Suppressor macrophage (primary cell): ENCODE measurements at places on chromosomes 6 and 20.
A peak's percentile ranks its signal among the peaks of the same experiment; 100 is the strongest.

GRCh38 chr6:74320074-74320473 lies 624.1 kb downstream of the CD109 start:
- no peak for DNase-seq

GRCh38 chr6:106360989-106361430 lies 493 bp downstream of the CRYBG1 start:
- DNase-seq, result peak; percentile 51

DNA sequence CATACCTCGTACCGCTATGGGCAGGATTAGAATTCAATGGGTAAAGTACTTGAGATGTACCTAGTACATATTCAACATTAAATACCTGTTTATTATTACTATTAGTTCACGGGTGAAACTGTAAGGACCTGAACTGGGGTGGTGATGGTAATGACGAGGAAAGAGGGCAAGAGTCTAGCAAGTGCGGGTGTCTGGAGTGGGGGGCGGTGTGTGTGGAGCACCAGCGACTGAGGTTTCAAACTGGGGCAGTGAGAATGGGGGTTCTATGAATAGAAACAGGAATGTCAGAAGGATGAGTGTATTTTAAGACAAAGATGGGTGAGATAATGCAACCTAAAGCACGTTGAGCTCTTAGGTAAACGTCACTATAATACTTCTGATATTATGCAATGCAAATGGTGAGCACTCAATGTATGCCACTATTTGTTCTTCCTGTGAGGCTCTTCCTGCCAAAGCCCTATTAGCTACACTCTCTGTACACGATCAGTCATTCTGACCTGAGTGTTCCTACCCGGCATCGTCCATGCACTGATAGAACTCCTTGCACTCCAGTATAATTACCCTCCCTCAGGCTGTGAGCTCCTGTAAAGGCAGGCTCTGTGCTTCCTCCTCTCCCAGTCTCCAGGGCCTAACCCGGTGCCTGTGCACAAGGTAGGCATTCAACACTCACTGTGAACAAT lies 55.0 kb downstream of the ALDH5A1 start:
- no peak for DNase-seq

DNA sequence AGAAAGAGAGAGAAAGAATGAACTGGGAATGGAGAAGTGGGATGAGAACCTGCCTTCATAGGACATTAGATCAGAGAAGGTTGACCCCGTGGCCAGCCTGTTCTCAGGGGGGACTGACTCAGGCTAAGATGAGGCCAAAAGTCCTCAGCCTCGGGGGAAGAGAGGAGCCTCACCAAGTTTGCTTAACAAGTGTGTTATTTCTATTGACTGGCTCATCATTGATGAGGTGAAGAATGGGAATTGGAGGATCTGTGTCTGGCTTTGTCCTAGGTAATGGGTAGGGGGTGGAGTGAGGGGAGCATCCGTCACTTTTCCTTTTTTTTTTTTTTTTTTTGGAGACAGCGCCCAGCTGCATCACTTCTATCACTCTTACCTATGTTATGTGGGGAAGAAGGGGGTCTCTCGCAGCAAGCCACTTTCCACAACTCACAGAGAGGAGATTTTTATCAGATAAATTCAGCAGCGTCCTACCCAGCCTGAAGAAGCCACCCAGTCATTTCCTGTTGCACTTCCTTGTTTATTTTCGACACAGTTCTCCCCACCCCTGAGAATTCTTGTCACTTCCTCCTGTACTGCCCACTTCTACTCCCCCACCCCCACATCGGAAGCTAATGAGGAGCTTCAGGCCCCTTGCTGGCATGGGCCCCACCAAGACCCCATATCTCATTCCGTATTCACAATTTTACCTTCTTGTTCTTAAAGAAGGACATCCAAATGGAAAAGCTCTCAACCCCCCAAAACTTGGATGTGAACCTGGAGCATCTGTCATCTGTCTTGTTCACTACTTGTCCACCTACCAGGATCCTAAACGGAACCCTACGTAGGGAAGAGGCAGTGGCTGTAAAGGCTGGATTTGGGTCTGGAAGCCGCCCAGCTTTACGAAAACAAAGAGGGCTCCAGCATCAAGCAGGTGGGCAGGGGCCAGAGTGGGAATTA lies 2.8 kb upstream of the RNASET2 start:
- DNase-seq, result peak; percentile 70

DNA sequence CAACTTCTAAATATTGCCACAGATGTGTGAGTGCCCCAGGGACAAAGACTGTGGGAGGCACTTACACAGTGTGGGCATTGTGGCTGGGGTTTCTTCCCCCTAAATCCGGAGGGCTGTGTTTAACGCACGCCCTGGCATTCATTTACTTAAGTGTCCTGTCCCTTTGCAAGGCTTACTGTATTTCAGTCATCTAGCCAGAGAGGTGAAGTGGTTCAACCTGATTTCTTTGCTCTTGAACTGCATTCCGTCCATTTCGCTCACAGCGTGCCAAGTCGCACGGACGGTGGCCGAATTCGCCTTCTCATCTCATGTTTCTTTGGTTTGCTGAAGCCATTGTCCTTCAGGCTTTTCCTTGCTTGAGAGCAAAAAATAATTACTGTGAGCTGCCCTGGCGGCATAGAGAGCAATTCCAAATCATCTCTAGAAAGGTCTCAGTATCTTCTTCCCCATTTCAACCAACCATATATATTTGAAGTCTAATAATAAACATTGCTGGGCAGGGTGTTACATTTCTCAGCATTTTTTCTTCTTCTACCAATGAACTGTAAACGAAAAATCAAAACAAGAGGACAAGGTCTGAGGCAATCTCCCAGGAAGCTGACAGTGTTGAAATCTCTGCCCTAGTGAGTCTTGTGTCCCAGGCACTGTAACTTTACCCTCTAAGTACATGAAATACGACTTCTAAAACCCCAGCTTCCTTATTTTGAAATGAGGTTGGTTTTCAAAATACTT lies 16.9 kb downstream of the SYTL3 start:
- DNase-seq, result peak; percentile 99

GRCh38 chr6:156862711-156863110 lies 85.5 kb downstream of the ARID1B start:
- no peak for DNase-seq

GRCh38 chr6:149033454-149033853 lies 284.1 kb upstream of the TAB2 start:
- no peak for DNase-seq

- no peak for DNase-seq
Observed at GRCh38 chr6:163183806-163184205, 230.7 kb upstream of the QKI start.

DNA sequence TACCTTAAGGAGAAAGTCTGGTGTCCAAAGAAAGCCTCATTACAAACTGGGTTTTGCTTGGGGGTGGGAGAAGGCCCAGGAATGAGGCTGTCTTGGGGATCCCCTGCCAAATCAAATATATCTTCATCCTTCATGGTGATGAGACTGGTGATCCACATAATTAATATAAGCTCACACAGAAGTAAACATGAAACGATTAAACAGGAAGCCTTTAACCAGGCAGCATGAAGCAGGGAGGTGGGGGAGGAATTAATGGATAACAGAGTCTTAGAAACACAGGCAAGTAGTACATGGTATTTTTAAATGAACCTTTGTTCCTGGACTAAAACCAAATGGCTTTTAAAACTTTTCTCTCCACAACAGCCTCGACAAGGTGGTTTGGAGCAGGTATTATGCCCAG lies 437.5 kb downstream of the TFAP2A start:
- DNase-seq, result no peak

GRCh38 chr6:2695454-2696095 lies 55.1 kb downstream of the MYLK4 start:
- DNase-seq, result peak; percentile 70

- no peak for DNase-seq
Observed at GRCh38 chr6:162251257-162251656, 476.3 kb downstream of the PRKN start.

DNA sequence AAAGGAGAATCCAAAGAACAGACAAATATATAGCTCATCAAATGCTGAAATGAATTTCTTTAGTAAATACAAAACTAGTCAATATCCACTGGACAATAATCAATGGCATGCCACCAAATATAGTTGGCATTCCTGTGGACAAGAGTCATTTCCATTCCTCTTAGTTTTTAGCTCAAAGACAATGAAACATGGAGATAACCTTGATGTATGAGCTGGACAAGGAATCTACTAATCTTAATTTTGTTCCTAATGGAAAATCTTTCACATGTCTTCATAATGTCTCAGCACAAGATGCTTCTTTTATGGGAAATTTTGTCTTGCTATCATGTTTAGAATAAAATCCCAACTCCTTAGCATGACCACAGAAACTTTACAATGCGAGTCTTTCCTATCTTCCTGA lies 87.8 kb downstream of the PFDN4 start:
- no peak for DNase-seq

DNA sequence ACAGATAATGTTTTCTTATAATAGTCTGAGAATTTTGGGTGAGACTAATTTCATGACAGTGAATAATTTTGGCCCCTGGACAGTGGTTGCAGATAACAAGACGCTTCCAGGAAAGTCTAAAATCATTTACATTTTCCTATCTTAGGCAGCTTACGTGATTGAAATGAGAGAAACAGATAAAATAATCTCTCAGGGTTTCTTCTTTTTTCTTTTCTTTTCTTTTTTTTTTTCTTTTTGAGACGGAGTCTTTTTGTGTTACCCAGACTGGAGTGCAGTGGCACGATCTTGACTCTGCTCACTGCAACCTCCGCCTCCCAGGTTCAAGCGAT lies 4.2 kb upstream of the SERPINB1 start:
- DNase-seq, result no peak

GRCh38 chr6:25706314-25707014 lies 48.1 kb upstream of the SLC17A4 start:
- peak; percentile 47 for DNase-seq

DNA sequence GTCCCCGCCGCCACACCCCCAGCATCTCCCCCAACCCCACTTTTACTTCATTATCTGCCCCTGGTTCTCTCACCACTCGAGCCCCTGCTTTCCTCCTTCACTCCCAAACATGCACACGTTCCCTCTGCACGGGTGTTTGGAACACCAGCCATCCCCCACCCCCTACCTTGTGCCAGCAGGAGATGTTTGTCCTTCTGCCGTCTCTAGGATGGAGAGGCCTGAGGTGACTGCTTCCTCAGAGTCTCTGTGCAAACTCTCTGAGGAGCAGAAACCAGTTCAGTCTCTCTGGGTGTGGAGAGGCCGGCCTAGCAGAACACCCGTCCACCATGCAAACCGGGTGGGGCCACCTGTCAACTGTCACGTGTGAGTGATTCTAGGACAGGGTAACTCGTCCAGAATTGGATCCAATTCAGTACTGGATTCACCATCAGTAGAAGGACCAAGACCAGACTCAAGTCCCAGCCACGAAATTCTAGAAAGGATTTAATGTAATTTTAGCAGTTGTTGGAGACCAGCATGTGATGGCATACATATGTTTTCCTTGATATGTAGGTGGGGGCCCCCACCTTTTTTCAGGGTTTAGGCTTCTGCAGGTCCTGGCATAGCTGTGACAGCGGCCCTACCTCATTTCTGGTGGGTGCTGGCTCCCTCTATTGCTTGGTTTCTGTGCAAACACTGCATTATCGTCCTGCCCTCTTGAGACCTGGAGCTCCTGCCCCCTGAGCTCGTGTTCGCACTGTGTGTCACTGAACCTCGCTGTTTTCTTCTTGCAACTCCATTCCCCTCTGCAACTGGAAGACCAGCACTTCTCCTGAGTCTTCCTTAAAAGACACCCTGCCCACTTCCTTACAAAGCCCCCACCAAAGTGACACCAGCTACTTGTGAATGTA lies at the start of gene RAET1E:
TSS of gene RAET1E (minus strand) at position 259 of the 890 bp plus-strand sequence. CDS start 7,212 bp downstream, outside the sequence.
- DNase-seq, result no peak

GRCh38 chr6:56115715-56116114 lies 131.7 kb downstream of the COL21A1 start:
- DNase-seq, result no peak

DNA sequence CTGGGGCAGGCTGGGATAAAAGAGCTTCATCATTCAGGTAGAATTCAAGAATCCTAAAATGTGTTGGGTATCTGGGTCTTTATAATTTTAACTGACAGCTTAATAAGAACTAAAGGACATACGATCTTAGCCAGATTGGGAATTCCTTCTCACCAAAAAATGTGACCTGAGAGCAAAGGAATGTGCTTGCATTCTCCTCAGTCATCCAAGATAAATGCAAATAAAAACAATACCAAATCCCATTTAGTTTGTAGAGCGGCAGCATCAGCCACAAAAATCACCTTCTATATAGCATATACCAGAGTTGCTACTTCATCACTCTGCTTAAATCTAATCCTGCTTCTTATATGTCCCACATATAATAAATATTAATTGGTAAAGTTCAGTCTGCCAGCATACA lies 16.9 kb downstream of the USP49 start:
- no peak for DNase-seq

GRCh38 chr20:4470375-4470774 lies 251.3 kb upstream of the PRND start:
- no peak for DNase-seq

GRCh38 chr6:21478883-21479539 lies 114.5 kb upstream of the SOX4 start:
- no peak for DNase-seq

DNA sequence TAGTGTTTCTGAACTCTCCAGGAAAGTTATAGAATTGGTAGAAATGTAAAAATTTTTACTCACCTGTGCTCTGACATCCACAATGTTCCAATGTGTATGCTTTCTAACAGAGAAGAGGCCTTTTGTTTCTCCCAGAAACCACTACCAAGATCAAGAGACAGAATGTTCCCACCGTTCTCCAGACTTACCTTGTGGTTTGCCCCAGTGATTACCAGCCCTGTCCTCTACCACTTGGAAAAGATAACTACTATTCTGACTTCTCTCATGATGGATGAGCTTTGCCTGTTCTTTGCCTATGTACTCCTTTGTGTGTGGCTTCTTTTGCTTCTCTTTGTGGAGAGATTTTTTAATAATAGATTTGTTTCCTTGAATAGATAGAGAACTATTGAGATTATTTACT lies 173.0 kb upstream of the SCGN start:
- DNase-seq, result no peak

GRCh38 chr6:36120539-36120938 lies 9.8 kb upstream of the MAPK13 start:
- DNase-seq, result peak; percentile 75

- DNase-seq, result peak; percentile 40
Observed at GRCh38 chr6:12090714-12091113, 78.6 kb downstream of the HIVEP1 start.

- DNase-seq, result peak; percentile 85
Observed at GRCh38 chr20:48626226-48626937, 201.4 kb downstream of the PREX1 start.

GRCh38 chr6:130932438-130932837 lies 105.2 kb downstream of the SMLR1 start:
- no peak for DNase-seq

DNA sequence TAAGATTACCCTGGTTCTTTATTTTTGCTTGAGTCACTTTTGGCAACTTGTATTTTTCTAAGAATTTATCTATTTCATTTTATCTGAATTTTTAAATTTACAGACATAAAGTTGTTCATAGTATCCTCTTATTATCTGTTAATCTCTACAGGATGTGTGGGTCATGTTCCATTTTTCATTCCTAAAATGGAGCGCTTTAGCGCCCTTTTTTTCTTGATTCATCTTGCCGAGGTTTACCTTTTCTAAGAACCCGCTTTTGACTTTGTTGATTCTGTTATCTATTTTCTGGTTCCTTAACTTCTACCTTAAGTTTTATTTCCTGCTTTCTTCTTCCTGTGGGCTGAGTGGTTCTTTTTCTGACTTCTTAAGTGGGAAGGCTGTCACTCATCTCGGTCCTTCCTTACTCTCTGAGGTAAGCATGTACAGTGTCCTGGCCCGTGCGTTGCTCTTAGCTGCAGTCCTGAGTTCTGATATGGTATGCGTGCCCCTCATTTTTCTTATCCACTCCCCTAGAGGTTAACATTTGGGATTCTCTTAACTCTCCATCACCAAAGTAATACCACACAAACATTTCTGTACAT lies 399.8 kb downstream of the CDC5L start:
- DNase-seq, result no peak
